ENCODE measurements at places on chromosomes 16 and 17.

DNA sequence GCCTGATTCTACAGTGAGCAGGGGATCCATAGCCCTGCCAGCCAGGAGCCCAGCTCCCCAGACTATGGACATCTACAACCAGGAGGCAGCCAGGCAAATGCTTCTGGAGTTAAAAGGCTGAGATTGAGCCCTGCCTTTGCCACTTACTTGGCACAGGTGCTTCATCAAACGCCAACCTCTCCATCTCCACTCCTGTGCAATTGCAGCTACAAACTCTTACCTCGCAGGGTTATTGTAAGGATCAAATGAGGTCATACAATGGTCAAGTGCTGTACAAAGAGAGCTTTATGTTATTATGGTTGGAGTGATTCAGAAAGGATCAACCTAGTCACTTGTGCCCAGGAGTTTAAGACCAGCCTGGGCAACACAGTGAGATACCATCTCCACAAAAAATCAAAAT, 9.8 kb upstream of the MYO18A start:
- DNase-seq: no peak

DNA sequence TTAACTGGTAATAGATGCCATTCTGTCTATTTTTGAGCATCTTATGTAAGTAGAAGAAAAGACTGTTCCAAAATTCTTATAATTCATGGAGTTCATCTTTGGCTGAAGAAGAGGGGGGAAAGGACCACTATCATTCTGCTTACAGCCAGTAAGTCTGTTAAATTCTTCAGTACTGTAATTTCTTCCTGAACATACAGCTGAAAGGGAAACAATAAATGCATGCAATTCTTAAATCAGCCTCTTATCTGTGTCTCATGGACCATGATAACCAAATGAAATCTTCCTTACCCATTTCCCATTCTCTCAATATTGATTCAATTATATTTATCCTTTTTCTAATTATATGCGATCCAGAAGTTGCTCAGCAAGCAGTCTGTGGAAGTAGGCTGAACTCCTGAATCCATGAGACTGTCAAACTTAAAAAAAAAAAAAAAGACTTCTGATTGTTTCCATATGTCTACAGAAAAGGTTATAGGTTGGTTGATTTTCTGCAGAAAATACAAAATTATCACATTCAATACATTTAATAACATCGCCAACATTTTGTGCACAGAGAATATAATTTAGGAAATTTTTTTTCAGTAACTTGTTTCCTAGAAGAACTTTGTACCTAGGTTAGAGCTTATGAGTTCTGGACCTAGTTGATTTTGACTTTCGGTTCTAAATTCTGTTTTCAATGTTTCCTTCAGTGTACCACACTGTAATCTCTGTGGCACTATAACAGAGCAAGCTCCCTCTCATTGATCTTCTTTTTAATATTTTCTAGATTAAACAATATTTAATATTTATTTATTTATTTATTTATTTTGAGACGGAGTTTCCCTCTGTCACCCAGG, 1.2 kb upstream of the ABCA9 start:
- no peak for DNase-seq

- DNase-seq: no peak
Measured at GRCh38 chr16:4239020-4239419, 2.9 kb downstream of the SRL start.

DNA sequence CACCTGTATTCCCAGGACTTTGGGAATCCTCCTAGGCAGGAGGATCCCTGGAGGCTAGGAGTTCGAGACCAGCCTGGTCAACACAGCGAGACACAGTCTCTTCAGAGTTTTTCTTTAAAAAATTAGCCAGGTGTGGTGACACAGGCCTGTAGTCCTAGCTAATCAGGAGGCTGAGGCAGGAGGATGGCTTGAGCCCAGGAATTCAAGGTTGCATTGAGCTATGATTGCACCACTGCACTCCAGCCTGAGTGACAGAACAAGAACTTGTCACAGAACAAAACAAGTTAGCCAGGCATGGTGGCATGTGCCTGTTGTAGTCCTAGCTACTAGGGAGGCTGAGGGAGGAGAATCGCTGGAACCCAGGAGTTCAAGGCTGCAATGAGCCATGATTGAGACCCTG, 24.8 kb downstream of the ANKRD40 start:
- DNase-seq: no peak

GRCh38 chr17:66462010-66462409, 159.6 kb downstream of the PRKCA start:
- DNase-seq: no peak

DNA sequence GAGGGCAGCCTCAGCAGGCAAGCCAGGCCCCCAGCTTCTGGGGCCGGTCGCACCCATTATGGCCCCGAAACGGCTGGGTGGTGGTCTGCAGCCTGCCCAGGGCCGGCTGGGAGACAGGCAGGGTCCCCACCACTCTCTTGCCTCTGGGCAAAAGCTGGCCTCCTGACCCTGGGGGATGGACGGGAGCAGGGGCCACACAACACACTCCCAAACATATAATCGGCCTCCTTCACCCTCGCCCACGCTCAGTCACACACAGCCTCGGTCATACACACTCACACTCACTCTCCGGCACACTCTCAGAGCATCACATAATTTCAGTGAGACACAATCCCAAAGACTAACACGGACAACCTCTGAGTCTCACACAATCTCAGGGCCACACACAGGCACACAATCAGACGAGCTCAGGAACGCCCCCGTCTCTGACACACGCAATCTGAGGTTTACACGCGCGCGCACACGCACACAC, 589 bp downstream of the PEMT start:
- no peak for DNase-seq

- DNase-seq: peak; percentile 16
Measured at GRCh38 chr16:30761427-30761927, 385 bp downstream of the CFAP119 start.

DNA sequence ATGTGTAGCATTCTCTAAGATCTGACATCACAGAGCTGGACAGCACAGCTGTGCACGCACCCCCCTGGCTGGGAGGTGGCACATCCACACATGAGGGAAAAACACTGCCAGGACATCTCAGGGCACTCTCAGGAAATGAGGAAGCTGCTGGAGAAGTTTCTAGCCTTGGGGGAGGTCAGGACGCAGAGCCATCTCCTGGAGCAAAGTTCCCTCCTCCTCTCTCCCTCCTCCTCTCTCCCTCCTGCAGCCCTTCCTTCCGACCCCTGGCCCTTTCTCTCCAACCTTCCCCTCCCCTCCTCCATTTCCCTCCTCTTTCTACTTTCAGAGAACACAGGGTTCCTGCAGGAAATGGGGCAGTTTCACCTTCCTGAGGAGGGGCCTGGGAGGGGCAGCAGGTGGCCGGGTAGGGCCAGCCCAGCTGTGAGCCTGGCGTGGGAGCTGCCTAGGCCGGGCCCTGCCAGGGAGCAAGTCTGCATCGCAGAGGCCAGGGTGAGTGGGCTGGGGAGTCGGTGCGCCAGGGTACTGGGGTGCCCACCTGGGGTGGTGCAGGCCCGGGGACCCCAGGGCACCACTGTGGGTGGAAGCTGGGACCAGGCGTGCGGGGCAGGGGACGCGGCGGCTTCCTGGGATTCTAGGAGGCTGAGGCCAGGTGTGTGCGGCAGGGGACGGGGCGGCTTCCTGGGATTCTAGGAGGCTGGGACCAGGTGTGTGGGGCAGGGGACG, at the start of gene DPEP1:
Gene DPEP1, plus strand, starts transcription at position 412 of the 723 bp plus-strand sequence. CDS start 16,769 bp downstream, outside the sequence.
- no peak for DNase-seq

DNA sequence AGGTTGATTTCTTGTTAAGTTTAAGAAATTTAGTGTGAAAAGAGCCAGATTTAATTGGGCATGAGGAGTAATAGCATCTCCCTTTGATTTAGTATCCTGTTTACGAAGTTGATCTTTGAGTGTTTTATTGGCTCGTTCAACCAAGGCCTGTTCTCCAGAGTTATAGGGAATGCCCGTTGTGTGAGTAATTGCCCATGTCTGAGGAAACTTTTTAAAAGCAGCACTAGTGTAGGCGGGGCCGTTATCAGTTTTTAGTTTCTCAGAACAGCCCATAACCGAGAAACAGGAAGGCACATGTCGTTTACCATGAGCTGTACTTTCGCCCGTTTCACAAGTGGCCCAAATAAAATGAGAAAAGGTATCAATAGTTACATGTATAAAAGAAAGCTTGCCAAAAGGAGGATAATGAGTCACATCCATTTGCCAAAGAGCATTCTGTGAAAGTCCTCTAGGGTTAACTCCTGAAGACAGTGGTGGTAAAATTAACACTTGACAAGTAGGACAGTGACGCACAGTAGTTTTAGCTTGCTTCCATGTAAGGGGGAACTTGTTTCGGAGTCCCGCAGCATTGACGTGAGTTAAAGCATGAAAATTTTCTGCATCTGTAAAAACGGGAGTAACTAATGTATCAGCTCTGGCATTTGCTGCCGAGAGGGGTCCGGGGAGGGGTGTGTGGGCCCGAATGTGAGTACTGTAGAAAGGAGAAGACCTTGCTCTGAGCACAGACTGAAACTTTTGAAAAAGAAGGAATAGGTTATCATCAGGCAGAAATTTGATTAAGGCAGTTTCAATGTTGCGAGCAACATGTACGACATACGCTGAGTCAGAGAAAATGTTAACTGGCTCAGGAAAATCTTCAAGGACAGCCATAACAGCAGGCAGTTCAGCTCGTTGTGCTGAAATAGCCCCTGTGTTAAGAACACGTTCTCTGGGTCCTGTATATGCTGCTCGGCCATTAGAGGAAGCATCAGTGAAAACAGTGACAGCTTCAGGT, 18.5 kb upstream of the KCTD5 start:
- no peak for DNase-seq

DNA sequence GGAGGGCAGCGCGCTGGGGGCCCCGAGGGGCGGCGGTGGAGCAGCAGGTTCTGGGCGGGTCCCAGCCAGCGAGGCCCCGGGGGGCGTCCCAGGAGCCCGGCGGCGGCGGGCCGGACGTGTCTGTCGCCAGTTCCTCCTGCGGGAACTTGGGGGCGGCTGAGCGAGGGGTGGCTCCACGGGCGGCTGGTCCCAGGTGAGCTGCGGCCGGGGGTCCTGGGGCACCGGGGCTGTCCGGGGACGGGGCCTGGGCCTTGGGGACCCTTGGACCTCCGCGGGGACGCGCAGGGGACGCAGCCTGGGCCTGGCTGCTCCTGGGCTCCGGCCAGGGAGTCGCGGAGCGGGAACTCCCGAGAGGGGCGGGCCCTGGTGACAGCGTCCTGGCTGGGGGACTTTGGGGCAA, 54.2 kb upstream of the ZNF267 start:
- no peak for DNase-seq

DNA sequence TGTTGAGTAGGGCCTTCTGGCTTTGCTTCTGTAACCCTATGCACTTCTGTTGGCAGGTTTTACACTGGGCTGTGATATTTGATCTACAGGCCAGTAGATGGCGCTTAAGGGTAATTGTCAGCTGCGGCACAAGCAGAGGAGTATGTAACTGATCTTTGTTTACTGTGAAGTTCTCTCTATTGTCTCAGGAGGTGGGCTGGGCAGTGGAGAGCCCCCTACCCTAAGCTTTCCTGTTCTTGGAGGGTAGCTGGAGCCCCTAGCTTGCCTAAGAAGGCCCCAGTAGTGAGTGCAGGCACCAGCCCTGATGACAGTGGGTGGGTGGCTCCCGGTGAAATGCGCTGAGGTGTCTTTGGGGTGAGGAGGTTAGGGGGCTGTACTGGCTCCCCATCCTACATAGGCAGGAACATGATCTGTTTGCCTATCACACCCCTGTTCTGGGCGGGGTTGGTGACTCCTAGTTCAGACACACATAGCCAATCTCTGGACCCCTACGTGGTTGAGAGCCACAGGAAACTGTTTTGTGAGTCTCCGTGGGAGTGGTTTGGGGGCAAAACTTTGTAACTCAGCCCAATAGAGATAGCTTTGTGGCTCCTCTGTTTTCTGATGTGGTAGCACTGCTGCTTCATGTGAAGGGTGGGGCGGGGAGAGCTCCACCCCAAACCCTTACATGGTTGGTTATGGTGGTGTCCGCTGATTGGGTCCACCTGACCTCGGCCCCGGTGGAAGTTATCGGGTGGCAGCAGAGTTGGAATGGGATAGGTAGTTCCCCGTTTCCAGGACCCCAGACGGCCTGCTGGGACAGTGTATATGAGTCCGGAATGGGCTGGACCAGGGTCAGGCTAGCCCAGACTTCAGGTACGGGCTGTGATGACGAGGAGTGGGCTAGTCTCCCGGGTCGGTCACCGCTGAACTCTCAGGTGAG, 60.4 kb downstream of the SLFN11 start:
- peak; percentile 3 for DNase-seq

- DNase-seq: no peak
Measured at GRCh38 chr16:59697761-59698160, 963.6 kb upstream of the GOT2 start.
